ENCODE measurements at places on chromosomes 13 and 19. TPM values are rescaled to one million over a fixed set of nuclear protein-coding genes. Genes with fewer than 3 reads are reported as not detected.

Gene ATP4B
- total RNA-seq, result not detected

Gene MCEMP1
- not detected for total RNA-seq

Gene KRTDAP
- not detected for total RNA-seq

Gene USE1
- 13.0 TPM for total RNA-seq

Gene ANKRD10
- 160 TPM for total RNA-seq

Gene SMIM24
- not detected for total RNA-seq

Gene IQCN
- total RNA-seq, result 1.2 TPM

Gene ZNF439
- total RNA-seq, result 0.18 TPM

Gene SLC7A10
- total RNA-seq, result 4.4 TPM

- peak overlapping the region; percentile 88 for H3K27ac ChIP-seq
- DNase-seq, result peak; percentile 44
- peaks cover 2% of the 10 kb centered on the region for H3K27me3 ChIP-seq
- H3K36me3 ChIP-seq, result peaks cover 36% of the 10 kb centered on the region
- peak overlapping the region; percentile 65 for H3K4me3 ChIP-seq
Observed at GRCh38 chr19:34336781-34337271, 28.2 kb upstream of the GPI start.

GRCh38 chr13:52160506-52160905 is 1.1 kb upstream of the NEK3 start:
- peaks cover 72% of the 10 kb centered on the region for H3K4me1 ChIP-seq
- no peaks in the 10 kb centered on the region for H3K27me3 ChIP-seq
- no peaks in the 10 kb centered on the region for H3K36me3 ChIP-seq
- H3K27ac ChIP-seq, result no peak overlapping the region
- no peak overlapping the region for H3K4me3 ChIP-seq
- no peak for DNase-seq

- H3K27me3 ChIP-seq, result peaks cover 10% of the 10 kb centered on the region
- H3K27ac ChIP-seq, result no peak overlapping the region
- H3K4me3 ChIP-seq, result peak overlapping the region; percentile 21
- no peaks in the 10 kb centered on the region for H3K4me1 ChIP-seq
Observed at GRCh38 chr19:7677669-7678311, 900 bp downstream of the MCEMP1 start.

DNA sequence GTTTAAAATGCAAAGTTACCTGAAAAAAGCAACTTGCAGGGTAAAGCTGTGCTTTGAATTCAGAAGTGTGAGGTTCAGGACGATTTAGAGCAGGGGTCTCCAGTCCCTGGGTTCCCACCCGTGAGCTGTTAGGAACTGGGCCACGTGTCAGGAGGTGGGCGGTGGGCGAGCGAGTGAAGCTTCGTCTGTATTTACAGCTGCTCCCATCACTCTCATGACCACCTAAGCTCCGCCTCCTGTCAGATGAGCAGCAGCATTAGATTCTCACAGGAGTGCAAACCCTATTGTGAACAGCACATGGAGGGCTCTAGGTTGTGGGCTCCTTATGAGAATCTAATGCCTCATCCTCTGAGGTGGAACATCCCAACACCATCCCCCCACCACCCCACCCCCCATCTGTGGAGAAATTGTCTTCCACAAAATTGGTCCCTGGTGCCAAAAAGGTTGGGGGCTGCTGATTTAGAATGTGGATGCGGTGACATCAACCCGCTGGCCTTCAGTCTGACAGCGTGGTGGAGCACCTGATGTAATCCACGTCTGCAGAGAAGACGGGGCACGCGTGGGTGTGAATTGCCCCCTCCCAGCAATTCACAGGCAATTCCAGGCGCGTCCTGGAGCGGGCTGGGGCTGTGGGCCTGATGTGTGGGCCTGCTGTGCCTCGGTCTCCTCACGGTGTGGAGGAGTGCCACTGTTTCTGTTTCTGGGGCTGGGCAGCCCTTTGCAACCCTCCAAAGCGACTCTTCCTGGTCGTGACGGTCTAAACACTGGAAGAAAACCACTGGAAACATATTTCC is 214.0 kb upstream of the SOX1 start:
- H3K4me3 ChIP-seq, result no peak overlapping the region
- peaks cover 3% of the 10 kb centered on the region for H3K4me1 ChIP-seq
- H3K27me3 ChIP-seq, result no peaks in the 10 kb centered on the region
- H3K36me3 ChIP-seq, result no peaks in the 10 kb centered on the region

- H3K4me3 ChIP-seq, result no peak overlapping the region
- H3K27me3 ChIP-seq, result peaks cover 3% of the 10 kb centered on the region
Observed at GRCh38 chr19:51820831-51821446, 26.0 kb downstream of the FPR3 start.

- H3K4me3 ChIP-seq, result no peak overlapping the region
- H3K36me3 ChIP-seq, result no peaks in the 10 kb centered on the region
- H3K4me1 ChIP-seq, result peaks cover 13% of the 10 kb centered on the region
- peaks cover 5% of the 10 kb centered on the region for H3K27me3 ChIP-seq
- no peak for DNase-seq
Observed at GRCh38 chr19:18494267-18494607, 27.6 kb downstream of the ELL start.

GRCh38 chr13:51832471-51833152 is 12.4 kb downstream of the TMEM272 start:
- H3K4me3 ChIP-seq, result no peak overlapping the region
- peaks cover 2% of the 10 kb centered on the region for H3K27me3 ChIP-seq
- peaks cover 18% of the 10 kb centered on the region for H3K4me1 ChIP-seq
- H3K36me3 ChIP-seq, result no peaks in the 10 kb centered on the region
- no peak overlapping the region for H3K27ac ChIP-seq

DNA sequence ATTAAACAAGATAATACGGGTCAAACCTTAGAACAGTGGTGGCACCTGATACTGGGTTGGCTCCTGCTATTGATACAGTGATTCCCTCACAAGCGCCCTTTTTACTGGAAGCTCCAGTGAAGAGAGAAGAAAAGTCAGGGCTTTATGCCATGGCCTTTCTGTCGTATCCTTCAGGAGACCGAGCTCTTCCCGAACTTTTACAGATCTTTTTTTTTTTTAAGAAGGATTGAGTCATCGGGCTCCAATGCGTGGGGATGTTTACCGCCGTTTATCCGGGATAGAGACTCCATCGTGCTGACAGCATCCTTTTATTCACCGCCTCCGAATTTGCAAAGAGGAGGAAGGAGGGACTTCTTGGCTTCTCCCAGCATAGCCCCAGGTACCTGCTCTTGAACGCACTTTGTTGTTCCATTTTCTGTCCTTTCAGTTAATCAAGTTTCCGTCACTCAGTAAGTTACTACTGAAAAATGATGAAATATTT is 574 bp downstream of the ZNF227 start:
- no peaks in the 10 kb centered on the region for H3K27me3 ChIP-seq
- H3K4me1 ChIP-seq, result peaks cover 8% of the 10 kb centered on the region
- DNase-seq, result peak; percentile 7
- peak overlapping the region; percentile 94 for H3K4me3 ChIP-seq
- peaks cover 19% of the 10 kb centered on the region for H3K36me3 ChIP-seq
- peak overlapping the region; percentile 73 for H3K27ac ChIP-seq

DNA sequence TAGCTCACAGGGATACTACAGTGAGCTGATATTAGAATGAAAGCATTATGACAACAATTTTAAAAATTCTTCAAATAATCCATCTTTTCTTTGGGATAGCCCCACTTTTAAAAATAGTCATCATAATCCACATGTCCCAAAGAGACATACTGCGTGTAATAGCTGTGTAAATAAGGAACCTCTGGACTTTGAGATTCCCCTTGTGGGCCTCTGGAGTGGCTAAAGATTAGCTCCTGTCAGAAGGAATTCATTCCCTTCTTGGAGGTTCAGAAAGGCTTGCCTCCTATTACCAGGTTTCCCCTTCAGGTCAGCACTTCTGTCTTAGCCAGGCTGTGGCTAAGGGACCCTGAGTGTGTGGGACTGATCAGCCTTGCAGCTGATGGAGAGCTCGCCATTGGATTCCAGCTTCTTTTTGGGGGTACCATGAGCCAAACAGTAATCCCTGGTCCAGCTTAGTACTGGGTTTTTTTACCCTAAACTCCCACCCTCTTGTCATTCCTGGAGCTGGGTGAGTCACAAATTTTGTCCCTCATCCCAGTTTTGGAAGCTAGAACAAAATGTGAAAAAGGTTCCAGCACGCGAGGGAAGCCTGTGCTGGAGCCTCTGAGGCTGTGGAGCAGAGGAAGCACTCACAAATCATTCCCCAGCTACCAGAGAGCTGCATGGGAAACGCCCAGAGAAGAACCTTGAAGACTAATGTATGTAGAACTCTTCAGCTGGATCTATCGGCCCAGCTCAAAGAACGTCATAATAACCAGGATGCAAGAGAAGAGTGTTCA is 96.7 kb downstream of the RNASEH2B start:
- H3K4me3 ChIP-seq, result no peak overlapping the region
- no peaks in the 10 kb centered on the region for H3K36me3 ChIP-seq
- H3K4me1 ChIP-seq, result peaks cover 3% of the 10 kb centered on the region
- H3K27ac ChIP-seq, result no peak overlapping the region

DNA sequence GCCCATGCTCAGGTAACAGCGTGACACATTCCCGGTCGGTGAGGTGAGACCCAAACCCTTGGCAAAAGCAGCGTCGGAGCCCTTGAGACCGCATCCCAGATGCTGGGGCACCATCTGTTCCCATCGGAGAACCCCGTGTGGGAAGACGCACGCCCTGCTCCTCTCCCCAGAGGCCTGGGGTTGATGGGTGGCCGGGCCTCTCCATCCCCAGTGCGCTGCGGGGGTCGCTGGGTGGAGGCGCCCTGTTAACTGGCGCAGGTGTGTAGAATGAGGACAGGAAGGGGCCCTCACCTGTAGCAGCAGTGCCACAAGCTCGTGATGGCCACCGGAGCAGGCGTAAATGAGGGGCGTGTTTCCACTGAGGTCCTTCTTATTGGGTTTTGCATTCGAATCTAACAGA is 24.6 kb downstream of the PDCD5 start:
- H3K4me3 ChIP-seq, result no peak overlapping the region
- H3K4me1 ChIP-seq, result no peaks in the 10 kb centered on the region
- peaks cover 10% of the 10 kb centered on the region for H3K36me3 ChIP-seq

DNA sequence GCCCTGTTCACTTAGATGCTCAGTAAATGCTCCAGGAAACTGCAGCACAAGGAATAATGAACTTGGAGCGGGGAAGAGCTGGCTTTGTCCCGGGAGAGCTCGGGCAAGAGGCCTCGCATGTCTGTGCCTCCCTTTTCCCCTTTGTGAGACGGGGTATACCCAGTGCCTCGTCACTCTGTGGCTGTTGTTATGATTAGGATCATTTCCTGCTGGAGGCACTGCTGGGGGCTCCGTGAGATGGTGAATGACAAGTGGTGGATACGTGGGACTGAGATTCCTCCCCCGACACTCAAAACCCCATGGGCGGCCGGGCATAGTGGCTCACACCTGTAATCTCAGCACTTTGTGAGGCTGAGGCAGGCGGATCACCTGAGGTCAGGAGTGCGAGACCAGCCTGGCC is 1.1 kb upstream of the PLVAP start:
- peaks cover 12% of the 10 kb centered on the region for H3K27me3 ChIP-seq
- peak overlapping the region; percentile 60 for H3K4me3 ChIP-seq
- peaks cover 44% of the 10 kb centered on the region for H3K4me1 ChIP-seq
- H3K27ac ChIP-seq, result peak overlapping the region; percentile 100

- peaks cover 6% of the 10 kb centered on the region for H3K4me1 ChIP-seq
- H3K4me3 ChIP-seq, result no peak overlapping the region
- no peaks in the 10 kb centered on the region for H3K36me3 ChIP-seq
- peak overlapping the region; percentile 48 for H3K27ac ChIP-seq
- peaks cover 1% of the 10 kb centered on the region for H3K27me3 ChIP-seq
- peak; percentile 76 for DNase-seq
Observed at GRCh38 chr19:42433503-42434260, 6.5 kb upstream of the LIPE start.

- no peak overlapping the region for H3K4me3 ChIP-seq
- H3K4me1 ChIP-seq, result peaks cover 11% of the 10 kb centered on the region
- no peak overlapping the region for H3K27ac ChIP-seq
- no peaks in the 10 kb centered on the region for H3K36me3 ChIP-seq
- H3K27me3 ChIP-seq, result no peaks in the 10 kb centered on the region
- no peak for DNase-seq
Observed at GRCh38 chr13:91904005-91904404, 505.6 kb downstream of the GPC5 start.

DNA sequence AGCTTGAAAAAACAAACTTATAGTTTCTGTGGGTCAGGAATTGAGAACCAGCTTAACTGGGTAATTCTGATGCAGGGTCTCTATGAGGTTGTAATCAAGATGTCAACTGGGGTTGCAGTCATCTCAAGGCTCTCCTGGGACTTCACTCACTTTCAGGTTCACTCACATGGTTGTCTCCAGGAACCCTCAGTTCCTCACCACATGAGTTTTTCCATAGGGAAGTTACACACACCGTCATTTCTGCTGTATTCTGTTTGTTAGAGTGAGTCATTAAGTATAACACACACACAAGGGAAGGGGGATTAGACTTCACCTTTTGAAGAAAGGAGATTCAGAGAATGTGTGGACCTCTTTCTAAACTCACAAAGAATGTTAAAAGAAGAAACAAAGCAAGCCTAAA is 34.9 kb upstream of the MLNR start:
- H3K4me3 ChIP-seq, result peak overlapping the region; percentile 59
- no peak overlapping the region for H3K27ac ChIP-seq
- H3K4me1 ChIP-seq, result no peaks in the 10 kb centered on the region
- H3K36me3 ChIP-seq, result peaks cover 25% of the 10 kb centered on the region
- H3K27me3 ChIP-seq, result no peaks in the 10 kb centered on the region

GRCh38 chr13:72104656-72105180 is 237.7 kb upstream of the DACH1 start:
- no peaks in the 10 kb centered on the region for H3K36me3 ChIP-seq
- peaks cover 4% of the 10 kb centered on the region for H3K4me1 ChIP-seq
- H3K4me3 ChIP-seq, result no peak overlapping the region
- H3K27ac ChIP-seq, result no peak overlapping the region
- DNase-seq, result no peak

GRCh38 chr19:10299545-10300458 is 9.8 kb downstream of the ZGLP1 start:
- DNase-seq, result no peak
- peaks cover 8% of the 10 kb centered on the region for H3K36me3 ChIP-seq
- no peak overlapping the region for H3K27ac ChIP-seq

GRCh38 chr19:33713194-33713593 is 83.5 kb upstream of the KCTD15 start:
- no peak overlapping the region for H3K27ac ChIP-seq
- peaks cover 6% of the 10 kb centered on the region for H3K4me1 ChIP-seq
- H3K36me3 ChIP-seq, result no peaks in the 10 kb centered on the region
- DNase-seq, result no peak
- H3K4me3 ChIP-seq, result no peak overlapping the region

- H3K4me3 ChIP-seq, result no peak overlapping the region
- peaks cover 16% of the 10 kb centered on the region for H3K4me1 ChIP-seq
- no peak for DNase-seq
- H3K36me3 ChIP-seq, result peaks cover 7% of the 10 kb centered on the region
Observed at GRCh38 chr13:40401911-40402776, 264.3 kb downstream of the FOXO1 start.

GRCh38 chr19:51320280-51320657 is 8.8 kb downstream of the IGLON5 start:
- H3K36me3 ChIP-seq, result peaks cover 36% of the 10 kb centered on the region
- no peak for DNase-seq
- no peaks in the 10 kb centered on the region for H3K4me1 ChIP-seq
- H3K27ac ChIP-seq, result no peak overlapping the region

GRCh38 chr19:47723581-47723940 is 10.3 kb downstream of the EHD2 start:
- peaks cover 11% of the 10 kb centered on the region for H3K27me3 ChIP-seq
- no peak for DNase-seq
- H3K4me1 ChIP-seq, result peaks cover 10% of the 10 kb centered on the region
- no peak overlapping the region for H3K27ac ChIP-seq
- H3K4me3 ChIP-seq, result no peak overlapping the region

GRCh38 chr19:23286477-23286876 is 36.3 kb upstream of the ZNF724 start:
- H3K27ac ChIP-seq, result no peak overlapping the region
- H3K27me3 ChIP-seq, result no peaks in the 10 kb centered on the region
- H3K4me1 ChIP-seq, result no peaks in the 10 kb centered on the region
- no peak for DNase-seq
- H3K36me3 ChIP-seq, result peaks cover 13% of the 10 kb centered on the region

GRCh38 chr19:47003611-47004465 is 15.8 kb upstream of the NPAS1 start:
- H3K4me1 ChIP-seq, result peaks cover 9% of the 10 kb centered on the region
- peak overlapping the region; percentile 67 for H3K27ac ChIP-seq
- DNase-seq, result no peak
- H3K27me3 ChIP-seq, result peaks cover 24% of the 10 kb centered on the region
- H3K4me3 ChIP-seq, result peak overlapping the region; percentile 71

All from endothelial cell (in vitro differentiated cells).